ENCODE measurements at places on chromosomes 7 and 10.

DNA sequence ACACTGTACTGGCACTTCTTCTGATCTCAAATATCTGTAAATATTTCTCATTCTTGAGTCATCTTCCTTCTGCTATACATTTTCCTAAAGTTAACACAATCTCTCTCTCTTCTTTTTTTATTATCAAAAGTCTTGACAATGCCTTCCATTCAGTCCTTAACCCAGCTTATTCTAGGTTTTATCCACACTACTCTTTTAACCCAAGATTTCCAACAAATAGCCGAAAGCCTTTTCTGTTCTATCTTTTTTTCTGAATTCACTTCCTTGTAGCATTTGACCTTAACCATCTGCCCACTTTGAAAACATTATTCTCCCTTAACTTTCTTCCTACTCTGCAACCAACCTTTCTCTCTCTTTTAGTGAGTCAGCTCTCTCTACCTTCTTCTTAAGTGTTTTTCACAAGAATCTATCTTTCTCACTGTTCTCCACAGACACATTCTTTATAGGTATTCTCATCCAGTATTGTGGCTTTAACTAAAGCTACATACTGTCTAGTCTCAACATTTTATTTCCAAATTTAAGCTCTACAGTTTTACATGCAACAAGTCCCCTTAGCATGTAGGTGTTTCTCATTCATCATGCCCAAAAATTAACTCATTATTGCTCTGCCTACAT is 915.6 kb downstream of the KCNMA1 start:
- DNase-seq: no peak

GRCh38 chr10:87000491-87000890 is 19.6 kb upstream of the FAM25A start:
- no peak for DNase-seq

GRCh38 chr10:64067009-64067606 is 545.9 kb downstream of the REEP3 start:
- DNase-seq: no peak

DNA sequence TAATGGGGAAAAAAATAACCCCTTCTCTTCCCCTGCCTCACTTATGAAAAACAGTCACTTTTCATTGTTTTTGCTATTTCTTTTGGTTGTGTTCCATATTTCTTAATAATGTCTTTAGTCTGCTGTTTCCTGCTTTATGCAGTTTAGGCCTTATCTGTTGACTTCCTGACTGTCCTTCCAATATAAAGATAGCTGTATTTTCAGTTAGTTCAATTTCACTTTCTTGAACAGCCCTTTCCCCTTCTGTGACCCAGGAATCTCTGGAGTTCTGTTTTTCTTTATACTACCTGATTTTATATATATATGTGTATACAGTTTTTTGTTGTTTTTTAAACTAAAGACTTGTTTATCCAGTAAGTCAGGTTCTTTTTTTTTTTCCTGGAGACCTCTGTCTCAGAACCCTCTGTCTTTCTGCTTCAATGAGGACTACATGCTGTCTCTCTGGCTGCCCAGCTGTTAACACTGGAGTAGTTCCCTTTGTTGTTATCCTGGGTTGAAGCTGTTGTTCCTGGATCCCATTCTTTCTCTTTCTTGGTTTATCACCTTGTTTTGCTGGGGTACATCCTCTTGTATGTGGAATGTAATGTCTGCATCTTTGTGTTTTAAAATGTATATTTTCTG is 87.2 kb downstream of the GSDME start:
- no peak for DNase-seq

GRCh38 chr10:17003651-17004286 is 125.8 kb downstream of the CUBN start:
- no peak for DNase-seq

DNA sequence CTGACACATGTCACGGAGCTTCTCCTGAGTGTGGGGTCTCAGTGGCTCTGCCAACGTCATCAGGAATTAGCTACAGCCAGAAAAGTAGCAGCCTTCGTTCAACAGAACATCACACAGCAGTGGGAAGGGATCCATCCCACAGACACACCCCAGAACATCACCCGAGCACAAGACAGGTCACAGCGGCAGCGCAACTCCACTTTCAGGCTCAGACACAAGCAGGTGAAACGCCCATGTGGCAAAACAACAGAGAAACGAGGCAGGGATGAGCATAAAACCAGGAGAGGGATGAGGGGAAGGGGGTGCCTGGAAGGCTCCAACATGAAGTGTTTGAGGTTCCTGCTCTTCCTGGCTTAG is 44.8 kb downstream of the CAMK2B start:
- DNase-seq: no peak

GRCh38 chr7:95788884-95789283 is 16.5 kb downstream of the DYNC1I1 start:
- no peak for DNase-seq

- DNase-seq: no peak
These were observed 16.4 kb upstream of the PROSER2 start for GRCh38 chr10:11806706-11807105.

- DNase-seq: no peak
These were observed 197.0 kb upstream of the AGK start for GRCh38 chr7:141354251-141354650.

DNA sequence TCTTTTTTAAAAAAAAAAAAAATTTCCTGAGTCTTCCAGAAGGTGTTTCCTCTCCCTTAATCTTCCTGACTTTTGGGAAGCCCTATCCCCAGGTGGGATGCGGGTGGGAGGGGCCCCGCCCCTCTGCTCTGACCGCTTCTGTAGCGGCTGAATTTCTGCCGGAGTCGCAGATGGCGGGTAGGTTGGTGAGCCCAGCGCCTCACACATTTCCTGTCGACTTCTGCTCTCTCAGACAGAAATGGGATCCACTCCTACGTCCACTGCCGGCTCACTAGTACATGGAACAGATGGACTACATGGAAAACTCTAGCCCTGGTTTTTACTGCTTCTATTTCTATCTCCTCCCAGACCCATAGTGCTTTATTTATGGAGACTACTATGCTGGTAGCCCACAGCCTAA is 90.9 kb downstream of the NEUROD6 start:
- no peak for DNase-seq

GRCh38 chr7:117435475-117436043 is 8.3 kb upstream of the ASZ1 start:
- DNase-seq: no peak

GRCh38 chr7:157372300-157373232 is 35.8 kb downstream of the DNAJB6 start:
- no peak for DNase-seq

DNA sequence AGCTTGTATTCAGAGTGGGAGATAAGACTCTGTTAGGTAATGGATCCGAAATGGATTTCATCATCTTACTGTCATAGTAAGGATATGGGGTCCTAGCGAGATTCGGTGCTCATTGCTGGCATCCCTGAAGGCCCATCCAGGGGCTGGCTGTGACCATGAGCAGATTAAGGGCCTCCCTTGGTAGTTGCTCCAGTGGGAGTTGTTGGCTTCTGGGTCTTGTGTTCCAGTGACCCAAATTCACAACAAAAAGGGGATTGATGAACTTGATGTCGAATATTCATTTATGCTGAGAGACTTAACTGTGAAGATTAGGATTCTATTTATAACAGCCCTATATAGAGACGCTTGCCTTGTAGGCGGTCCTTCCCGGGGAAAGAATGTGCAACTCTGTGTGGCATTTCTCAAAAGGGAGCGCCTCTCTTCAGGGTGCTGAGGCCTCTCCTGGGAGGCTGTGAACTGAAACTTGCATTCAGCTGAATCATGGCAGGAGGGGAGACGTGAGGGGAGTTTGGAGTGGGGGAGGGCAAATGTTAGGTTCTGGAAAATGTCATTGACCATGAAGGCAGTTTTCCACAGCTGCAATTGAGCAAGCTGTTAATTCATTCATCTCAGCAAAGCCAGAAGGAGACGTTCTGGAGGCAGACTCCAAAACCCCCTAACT is 233.1 kb upstream of the FZD8 start:
- DNase-seq: no peak

- DNase-seq: no peak
These were observed 109.3 kb upstream of the ABCB5 start for GRCh38 chr7:20506175-20506574.

GRCh38 chr7:98664882-98665281 is 47.8 kb downstream of the NPTX2 start:
- no peak for DNase-seq
